ENCODE measurements at places on chromosomes 6 and 20. TPM values are rescaled to one million over a fixed set of nuclear protein-coding genes. Genes with fewer than 3 reads are reported as not detected.
A peak's percentile ranks its signal among the peaks of the same experiment; 100 is the strongest.

DNA sequence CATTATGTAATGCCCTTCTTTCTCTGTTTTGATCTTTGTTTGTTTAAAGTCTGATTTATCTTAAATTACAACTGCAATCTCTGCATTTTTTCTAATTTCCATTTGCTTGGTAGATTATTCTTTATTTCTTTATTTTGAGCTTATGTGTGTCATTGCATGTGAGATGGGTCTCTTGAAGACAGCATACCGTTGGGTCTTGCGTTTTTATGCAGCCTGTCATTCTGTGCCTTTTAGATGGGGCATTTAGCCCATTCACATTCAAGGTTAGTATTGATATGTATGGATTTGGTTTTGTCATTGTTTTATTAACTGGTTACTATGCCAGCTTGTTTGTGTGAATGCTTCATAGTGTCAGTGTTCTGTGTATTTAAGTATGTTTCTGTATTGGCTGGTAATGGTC, 84.9 kb upstream of the HMGCLL1 start:
- H3K4me1 ChIP-seq: no peaks in the 10 kb centered on the region
- no peak overlapping the region for H3K4me3 ChIP-seq
- H3K27me3 ChIP-seq: no peaks in the 10 kb centered on the region
- H3K27ac ChIP-seq: no peak overlapping the region

DNA sequence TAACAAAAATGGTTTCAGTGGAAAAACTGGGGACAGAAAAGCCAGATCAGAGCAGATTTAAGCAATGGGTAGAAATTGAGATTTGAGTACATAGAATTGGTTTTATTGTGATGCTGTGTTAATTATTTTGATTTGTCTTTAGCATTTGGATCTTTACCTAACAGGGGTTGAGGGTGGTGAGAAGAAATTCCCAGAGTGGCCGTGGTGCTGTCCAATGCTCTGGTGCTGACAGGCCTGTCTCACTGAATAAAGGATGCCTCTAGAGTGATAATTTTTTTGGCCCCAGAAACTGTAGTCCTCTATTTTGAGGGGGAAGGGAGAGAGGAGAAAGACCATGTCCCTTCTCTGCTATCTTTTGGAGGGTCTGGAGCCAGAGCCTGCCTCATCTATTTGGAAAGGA, 79.1 kb downstream of the LYRM2 start:
- no peaks in the 10 kb centered on the region for H3K4me1 ChIP-seq
- DNase-seq: no peak
- no peak overlapping the region for H3K27ac ChIP-seq
- H3K36me3 ChIP-seq: no peaks in the 10 kb centered on the region

- peak overlapping the region; percentile 87 for H3K27ac ChIP-seq
- H3K4me3 ChIP-seq: no peak overlapping the region
- no peaks in the 10 kb centered on the region for H3K36me3 ChIP-seq
These were observed 3.0 kb downstream of the CASS4 start for GRCh38 chr20:56414842-56415765.

DNA sequence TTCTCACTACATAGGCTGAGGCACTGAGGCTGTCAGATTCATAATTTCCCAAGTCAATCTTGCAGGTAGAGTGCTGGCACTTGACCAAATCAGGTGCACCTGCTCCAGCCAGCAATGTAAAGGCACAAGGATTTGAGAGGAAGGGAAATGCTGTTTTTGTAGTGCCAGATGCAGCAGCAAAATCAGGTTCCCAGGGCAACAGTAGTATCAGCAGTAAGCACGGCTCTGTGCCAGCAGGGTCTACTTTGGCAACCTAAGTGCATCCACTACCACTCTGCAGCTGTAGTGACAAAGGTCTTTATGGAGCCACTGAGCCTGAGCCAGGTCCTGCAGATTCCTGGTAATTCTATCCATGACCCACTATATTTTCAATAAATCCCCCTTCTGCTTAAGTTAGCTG, 329.5 kb downstream of the TPBG start:
- DNase-seq: no peak
- no peak overlapping the region for H3K27ac ChIP-seq
- no peak overlapping the region for H3K4me3 ChIP-seq
- no peaks in the 10 kb centered on the region for H3K36me3 ChIP-seq

The SMLR1 gene
- not detected for total RNA-seq

- H3K4me1 ChIP-seq: no peaks in the 10 kb centered on the region
- peaks cover 8% of the 10 kb centered on the region for H3K36me3 ChIP-seq
- no peak for DNase-seq
- H3K4me3 ChIP-seq: no peak overlapping the region
- no peak overlapping the region for H3K27ac ChIP-seq
- no peaks in the 10 kb centered on the region for H3K27me3 ChIP-seq
These were observed 38.6 kb downstream of the ASXL1 start for GRCh38 chr20:32396646-32397160.

The FOXF2 gene
- not detected for total RNA-seq

DNA sequence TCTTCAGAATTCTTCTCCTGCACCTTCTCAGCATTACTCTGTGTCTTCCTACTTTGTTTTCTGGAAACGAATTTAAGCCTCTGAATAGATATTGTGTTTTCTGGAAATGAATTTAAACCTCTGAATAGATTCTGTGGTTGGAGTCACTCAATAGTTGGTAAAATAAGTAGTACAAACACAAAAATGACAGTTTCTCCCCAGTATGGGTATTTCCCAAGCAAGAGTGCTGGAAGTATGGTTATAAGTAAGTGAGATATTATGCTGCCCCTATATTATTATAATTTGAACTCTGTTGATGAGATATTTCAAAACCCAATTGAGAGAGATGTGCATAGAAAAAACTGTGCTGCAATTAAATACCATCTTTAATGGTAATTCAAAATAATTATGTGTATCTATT, 94.9 kb downstream of the TINAG start:
- no peaks in the 10 kb centered on the region for H3K27me3 ChIP-seq
- no peak for DNase-seq
- H3K36me3 ChIP-seq: no peaks in the 10 kb centered on the region
- H3K27ac ChIP-seq: no peak overlapping the region
- no peak overlapping the region for H3K4me3 ChIP-seq

The VWA7 gene
- total RNA-seq: 1.4 TPM

- H3K4me3 ChIP-seq: no peak overlapping the region
- no peaks in the 10 kb centered on the region for H3K4me1 ChIP-seq
- peak; percentile 10 for DNase-seq
- no peaks in the 10 kb centered on the region for H3K27me3 ChIP-seq
- H3K27ac ChIP-seq: no peak overlapping the region
These were observed 178.8 kb downstream of the SMOC2 start for GRCh38 chr6:168619560-168620314.

- no peak overlapping the region for H3K27ac ChIP-seq
- H3K4me3 ChIP-seq: no peak overlapping the region
- peaks cover 3% of the 10 kb centered on the region for H3K27me3 ChIP-seq
These were observed 4.3 kb downstream of the LZTS3 start for GRCh38 chr20:3168829-3169590.

The DDR1 gene
- total RNA-seq: 19.3 TPM

GRCh38 chr6:111793711-111794111, 79.5 kb downstream of the FYN start:
- no peaks in the 10 kb centered on the region for H3K36me3 ChIP-seq
- DNase-seq: peak; percentile 61
- H3K4me1 ChIP-seq: peaks cover 52% of the 10 kb centered on the region

DNA sequence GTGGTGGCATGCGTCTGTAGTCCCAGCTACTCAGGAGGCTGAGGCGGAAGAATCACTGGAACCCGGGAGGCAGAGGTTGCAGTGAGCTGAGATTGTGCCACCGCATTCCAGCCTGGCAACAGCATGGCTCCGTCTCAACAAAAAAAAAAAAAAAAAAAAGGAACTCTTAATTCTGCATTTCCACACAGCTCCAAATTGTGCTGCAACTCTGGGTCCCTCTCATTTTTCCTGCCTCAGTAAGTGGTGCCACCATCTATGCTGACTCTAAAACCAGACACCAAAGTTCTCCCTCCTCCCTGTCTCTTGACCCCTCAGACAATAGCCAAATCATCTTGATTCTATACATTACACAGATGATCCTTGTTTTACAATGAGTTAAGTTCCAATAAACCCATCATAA, 133.9 kb downstream of the BTBD9 start:
- H3K27me3 ChIP-seq: no peaks in the 10 kb centered on the region
- no peak overlapping the region for H3K27ac ChIP-seq
- no peak overlapping the region for H3K4me3 ChIP-seq
- no peaks in the 10 kb centered on the region for H3K4me1 ChIP-seq

The IPCEF1 gene
- 80.3 TPM for total RNA-seq

- no peaks in the 10 kb centered on the region for H3K27me3 ChIP-seq
- H3K4me1 ChIP-seq: peaks cover 17% of the 10 kb centered on the region
- DNase-seq: no peak
- no peaks in the 10 kb centered on the region for H3K36me3 ChIP-seq
- no peak overlapping the region for H3K4me3 ChIP-seq
- H3K27ac ChIP-seq: no peak overlapping the region
These were observed 139.5 kb downstream of the ZFAND3 start for GRCh38 chr6:37959061-37959460.

DNA sequence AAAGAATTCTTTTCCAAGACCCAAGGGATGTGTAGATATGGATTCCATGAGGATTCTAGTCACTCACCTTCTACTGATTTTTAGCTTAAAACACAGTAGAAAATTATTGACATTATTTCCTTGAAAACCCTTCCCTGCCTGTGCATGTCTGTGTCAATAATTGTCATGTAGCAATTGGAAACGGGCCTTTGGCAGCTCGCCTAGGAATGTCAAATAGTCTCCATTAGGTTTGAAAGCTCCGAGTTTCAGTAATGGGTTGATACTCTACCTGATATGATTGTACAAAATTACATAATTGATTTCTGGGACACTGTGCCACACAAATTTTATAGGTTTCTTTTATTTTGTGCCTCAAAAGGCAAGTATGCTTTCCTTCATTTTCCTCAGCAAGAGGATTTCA, 515.2 kb upstream of the ARID1B start:
- H3K27ac ChIP-seq: no peak overlapping the region
- no peaks in the 10 kb centered on the region for H3K4me1 ChIP-seq
- no peaks in the 10 kb centered on the region for H3K36me3 ChIP-seq
- no peak for DNase-seq

The SIRPD gene
- 0.19 TPM for total RNA-seq
